ENCODE measurements at places on chromosomes 2 and 18.

- DNase-seq: no peak
Measured at GRCh38 chr2:50556934-50557575, 474.9 kb downstream of the NRXN1 start.

DNA sequence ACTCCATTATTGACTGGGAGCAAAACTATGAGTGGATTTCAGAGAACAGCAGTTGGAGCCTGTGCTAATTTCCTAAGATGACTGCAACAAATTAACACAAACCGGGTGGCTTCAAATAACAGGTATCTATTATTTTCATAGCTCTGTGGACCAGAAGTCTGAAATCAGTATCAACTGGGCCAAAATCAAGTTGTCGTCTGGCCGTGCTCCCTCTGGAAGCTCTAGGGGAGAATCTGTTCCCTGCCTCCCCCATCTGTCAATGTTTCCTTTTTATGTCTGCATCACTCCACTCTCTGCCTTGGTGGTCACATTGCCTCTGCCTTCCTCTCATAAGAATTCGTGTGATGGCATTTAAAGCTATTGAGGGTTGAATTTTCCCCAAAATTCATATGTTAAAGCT, 269.8 kb downstream of the TMX3 start:
- no peak for DNase-seq

GRCh38 chr2:241658296-241658695, 20.8 kb downstream of the ATG4B start:
- DNase-seq: no peak

- DNase-seq: no peak
Measured at GRCh38 chr2:213101692-213102460, 49.5 kb downstream of the IKZF2 start.

- no peak for DNase-seq
Measured at GRCh38 chr18:73752546-73752945, 395.1 kb downstream of the FBXO15 start.

GRCh38 chr18:24212939-24213338, 74.1 kb downstream of the CABYR start:
- no peak for DNase-seq

DNA sequence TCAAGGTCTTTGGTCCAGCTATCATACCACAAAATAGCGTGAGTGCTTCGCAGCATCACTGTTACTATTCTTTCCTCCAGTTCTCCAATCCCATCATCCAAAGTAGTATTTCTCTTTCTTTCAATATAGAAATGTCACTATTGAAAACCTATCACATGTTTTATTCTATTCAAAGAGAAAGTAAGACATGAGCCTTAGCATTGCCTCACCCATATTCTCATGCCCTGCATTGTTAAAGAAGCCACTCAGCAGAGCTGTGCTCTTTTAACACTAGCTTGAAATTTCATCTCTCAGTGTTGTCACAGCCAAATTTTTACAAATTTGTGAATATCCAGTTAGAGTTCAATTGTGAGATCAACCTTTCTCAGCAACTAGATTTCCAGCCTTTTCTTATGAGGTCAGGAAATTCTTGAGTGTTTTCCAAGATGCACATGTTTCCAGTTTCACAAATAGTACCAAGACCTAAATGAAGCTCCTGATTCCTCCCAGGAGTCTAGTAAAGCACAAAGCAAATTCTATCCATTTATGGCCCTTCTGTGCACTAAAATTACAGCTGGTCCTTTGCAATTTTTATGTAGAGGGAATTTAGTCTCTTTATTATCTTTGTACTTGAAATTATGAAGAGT, 343.7 kb downstream of the SPAG16 start:
- no peak for DNase-seq

- DNase-seq: no peak
Measured at GRCh38 chr2:160505256-160505655, 11.6 kb upstream of the RBMS1 start.

DNA sequence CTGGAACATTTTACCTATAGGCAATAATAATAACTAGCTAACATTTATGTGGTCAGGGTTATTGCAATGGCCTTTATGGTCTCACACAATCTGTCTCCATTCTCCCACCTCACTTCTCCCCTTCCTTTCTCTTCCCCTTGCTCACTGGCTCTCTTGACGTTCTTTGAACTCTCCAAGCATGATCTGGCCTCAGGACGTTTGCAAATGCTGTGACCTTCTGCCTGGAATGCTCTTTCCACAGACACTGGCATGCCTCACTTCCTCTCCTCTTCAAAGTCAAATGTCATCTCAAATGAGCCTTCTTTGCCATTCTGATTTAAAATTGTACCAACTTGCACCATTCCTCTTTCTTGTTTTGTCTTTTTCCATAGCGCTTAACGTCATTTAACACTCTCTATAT, 25.3 kb upstream of the GCG start:
- no peak for DNase-seq

DNA sequence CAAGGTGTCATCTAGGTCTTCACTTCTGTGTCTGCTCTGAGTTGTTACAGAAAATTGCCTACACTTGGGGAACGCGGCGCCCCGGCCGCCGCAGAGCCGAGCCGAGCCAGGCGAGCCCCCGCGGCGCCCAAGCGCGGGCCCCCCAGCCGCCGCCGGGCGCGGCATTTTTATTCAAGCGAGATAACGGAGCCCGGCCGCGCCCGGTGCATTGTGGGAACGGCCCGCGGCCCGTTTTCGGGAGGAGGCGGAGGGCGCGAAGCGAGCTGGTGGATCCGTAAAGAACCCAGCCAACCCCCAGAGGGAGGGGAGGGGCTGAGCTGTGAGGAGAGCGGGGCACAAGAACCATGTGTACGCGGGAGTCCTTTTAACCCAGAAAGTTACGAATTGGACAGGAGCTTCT, 191.8 kb downstream of the FTCDNL1 start:
- DNase-seq: peak; percentile 78

GRCh38 chr2:17313261-17313660, 205.0 kb downstream of the RAD51AP2 start:
- no peak for DNase-seq

DNA sequence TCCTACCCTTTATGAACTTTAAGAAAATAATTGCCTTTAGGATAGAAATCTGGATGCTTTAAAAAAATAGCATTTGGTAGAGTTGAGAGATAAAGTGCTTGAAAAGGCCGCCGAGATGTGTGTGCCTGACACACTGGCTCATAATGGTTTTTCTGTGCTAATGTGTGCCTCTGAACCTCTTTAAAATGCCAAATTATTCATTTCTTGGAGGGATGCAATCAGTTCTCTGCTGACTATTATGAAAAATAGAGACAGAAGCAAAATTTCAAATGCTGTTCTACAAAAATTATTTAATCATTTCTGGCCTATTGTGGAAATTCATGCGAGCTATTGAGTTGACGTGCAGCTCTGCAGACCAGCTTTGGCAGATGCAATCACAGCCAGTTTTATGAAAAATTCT, 18.0 kb upstream of the MBP start:
- no peak for DNase-seq

GRCh38 chr2:226873826-226874225, 38.0 kb downstream of the RHBDD1 start:
- DNase-seq: no peak

DNA sequence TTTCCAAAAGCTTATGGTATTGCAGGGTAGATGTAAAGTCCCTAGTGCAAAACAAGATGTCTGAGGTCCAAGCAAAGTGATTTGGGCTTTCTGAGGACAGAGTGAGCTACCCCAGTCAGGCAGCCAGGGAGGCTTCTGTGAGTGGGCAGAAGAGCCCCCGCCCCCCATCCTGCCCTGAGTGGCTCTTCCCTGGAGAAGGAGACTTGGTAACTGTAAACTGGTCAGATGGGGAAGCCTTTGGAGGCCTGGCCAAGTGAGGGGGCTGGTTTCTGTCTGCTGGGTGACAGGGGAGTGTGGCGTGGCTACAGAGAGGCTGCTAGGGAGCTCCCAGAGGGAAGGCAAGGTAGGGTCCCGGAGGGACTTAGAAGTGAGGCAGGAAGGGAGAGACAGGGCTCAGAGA, 181.3 kb upstream of the HAAO start:
- no peak for DNase-seq

- DNase-seq: no peak
Measured at GRCh38 chr2:177772529-177772928, 300.0 kb downstream of the PDE11A start.

GRCh38 chr2:236939721-236940231, 145.9 kb upstream of the COPS8 start:
- no peak for DNase-seq

DNA sequence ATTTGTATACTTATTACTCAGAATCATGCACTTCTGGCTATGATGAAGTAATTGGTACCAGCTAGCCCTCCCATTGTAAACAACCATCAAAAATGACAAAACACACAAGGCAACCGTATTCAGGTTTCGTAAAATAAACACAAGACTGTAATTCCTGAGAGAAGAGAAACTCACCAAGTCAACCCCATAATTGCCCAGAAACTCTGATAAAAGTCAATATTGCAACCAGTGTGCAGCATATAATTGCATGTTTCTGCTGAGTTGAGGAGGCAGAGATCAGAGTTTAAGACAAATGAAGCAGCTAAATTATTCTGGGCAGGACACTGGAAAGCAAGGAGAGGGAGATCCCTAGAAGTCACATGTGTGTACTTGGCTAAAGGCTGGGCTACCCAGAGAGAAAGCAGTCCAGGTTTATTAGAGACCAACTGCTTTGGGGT, 90.3 kb downstream of the ROCK2 start:
- no peak for DNase-seq

- no peak for DNase-seq
Measured at GRCh38 chr2:166895243-166895642, 7.0 kb downstream of the XIRP2 start.

DNA sequence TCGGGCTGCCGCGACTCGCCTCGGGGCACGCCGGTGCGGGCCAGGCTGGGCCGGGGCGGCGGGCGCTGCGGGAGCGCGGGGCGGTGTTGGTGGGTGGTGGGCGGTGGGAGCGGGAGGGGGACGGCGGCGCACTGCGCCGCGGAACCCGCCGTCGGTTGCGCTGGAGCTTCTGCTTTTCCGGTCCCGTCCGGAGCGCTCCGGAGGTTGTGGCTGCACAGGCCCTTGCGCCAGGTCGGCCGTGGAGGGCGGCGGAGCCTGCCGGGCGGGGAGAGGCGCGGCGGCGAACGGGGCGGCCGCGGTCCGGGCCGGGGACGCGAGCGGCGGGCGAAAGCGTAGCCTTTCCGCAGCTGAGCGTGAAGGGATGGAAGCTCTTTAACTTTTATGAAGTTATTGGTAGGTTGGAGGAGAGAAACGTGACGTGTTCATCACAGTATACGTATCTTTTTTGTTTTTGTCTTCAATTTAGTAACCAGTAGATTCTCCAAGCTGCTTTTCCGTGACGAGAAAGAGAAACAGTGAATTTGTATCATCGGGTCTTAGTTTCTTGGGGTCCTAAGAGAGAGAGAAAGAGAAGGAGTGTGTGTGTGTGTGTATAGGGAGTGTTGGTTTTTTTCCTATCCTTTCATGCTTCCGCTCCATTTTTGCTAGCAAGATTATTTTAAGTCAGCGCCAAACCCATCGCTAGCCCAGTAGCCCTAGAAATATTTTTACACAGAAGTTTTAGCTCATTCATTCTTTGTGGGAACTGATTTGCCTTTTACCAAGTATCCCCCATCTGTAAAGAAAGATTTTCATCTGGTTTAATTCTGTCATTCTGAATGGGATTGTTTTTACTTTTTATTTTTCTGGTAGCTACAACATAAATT, 535 bp downstream of the ATG4B start:
- no peak for DNase-seq

DNA sequence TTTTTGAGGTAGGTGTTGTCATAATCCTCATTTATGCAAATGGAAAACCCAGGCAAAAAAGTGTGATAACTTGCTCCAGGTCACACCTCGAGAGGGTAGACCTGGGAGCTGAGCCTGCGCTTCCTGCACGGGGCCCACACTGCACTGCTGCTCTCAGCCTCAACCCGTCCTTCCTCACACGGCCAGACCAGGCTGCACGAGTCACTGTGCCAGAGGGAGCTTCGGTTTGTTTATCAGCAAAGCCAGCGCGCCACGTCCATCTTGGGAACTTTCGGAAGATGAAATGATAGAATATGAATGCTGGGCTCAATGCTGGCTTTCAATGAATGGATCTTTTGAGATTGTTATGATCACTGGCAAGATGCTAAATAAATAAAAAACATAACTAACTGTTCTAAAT, 14.4 kb downstream of the COPS9 start:
- no peak for DNase-seq

- DNase-seq: no peak
Measured at GRCh38 chr2:158940356-158940755, 28.1 kb upstream of the TANC1 start.

GRCh38 chr2:27025861-27026851, 6.6 kb upstream of the TMEM214 start:
- no peak for DNase-seq

GRCh38 chr2:12549641-12550040, 167.1 kb upstream of the TRIB2 start:
- DNase-seq: no peak

DNA sequence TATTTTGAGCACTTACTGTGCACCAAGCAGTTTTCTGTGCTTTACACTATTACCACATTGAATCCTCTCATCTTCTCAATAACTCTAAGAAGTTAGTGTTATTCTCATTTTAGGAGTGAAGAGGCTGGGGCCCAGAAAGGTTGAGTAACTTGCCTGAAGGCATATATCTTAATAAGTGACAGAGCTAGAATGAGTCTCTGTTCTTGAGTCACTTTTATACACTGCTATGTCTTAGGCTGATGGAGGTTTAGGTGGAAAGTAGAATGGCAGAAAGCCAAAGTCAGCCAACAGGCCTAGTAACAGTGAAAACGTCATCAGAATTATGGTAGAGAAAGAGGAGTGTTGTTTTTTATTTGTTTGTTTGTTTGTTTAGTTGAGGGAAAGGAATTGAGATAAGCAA, 27.9 kb upstream of the RPE start:
- DNase-seq: no peak

DNA sequence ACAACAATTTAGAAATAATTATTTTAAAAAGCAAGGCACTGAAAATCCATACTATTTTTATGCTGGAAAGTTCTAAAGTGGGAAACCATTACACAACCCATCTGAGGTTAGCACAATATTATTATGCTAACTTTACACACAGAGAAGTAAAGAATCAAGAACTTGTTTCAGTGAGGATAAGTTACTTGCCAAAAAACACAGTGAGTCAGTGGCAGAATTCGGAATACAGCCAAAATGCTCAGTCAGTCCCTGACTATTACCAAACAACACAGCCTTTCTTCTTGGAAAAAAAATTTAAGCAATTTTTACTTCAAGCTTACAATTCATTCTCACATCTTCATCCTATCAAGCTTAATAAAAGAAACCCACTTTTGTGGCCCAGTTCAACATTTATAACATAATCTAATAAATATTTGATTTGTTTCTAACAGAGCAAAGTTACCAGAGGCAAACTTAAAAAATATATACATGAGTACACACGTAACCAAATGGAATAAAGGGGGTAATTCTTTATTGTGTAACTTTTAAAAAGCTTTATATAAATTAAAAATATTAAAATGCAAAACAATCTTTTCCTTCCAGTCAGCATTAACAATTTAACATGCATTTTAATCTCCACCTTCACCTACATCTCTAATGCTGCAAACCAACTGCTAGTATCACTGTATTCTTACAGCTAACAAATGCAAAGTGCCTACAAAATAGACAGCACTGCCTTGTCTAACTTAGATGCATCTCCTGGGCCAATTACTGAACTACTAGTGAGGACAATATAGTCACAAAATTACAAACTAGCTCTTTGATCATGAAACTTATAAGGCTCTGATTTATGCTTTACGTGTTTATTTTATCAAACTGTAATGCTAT, 55.2 kb downstream of the CCDC88A start:
- DNase-seq: no peak
